Stimulated activated CD4-positive, alpha-beta T cell treated with anti-CD3 and anti-CD28 coated beads, Interleukin-12 subunit alpha, Interleukin-12 subunit beta, amount 100 ng/mL, for 48 hours (primary cell): ENCODE measurements at places on chromosomes 3 and 15.

DNA sequence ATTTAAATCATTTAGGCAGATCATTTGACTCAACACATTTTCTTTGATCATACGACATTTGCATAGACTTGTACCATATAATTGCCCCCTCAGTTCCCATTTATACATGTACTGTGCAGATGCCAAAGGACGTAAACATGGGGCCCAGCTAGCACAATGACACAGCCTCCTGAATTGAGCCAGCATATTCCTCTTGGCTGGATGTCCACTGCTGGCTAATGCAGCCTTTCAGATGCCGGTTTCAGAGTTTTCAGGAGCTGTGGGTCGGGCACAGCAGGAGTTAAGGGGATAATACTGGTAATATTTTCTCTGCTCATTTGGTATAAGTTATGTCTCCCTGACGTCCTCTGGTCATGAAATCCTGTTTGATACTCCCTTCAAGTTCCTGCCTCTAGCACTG, 39.4 kb downstream of the KAT2B start:
- DNase-seq = no peak

- no peak for DNase-seq
These were observed 69.4 kb upstream of the PLXNA1 start for GRCh38 chr3:126913524-126913923.

- DNase-seq = no peak
These were observed 30.6 kb downstream of the SLC49A4 start for GRCh38 chr3:122825460-122825859.

DNA sequence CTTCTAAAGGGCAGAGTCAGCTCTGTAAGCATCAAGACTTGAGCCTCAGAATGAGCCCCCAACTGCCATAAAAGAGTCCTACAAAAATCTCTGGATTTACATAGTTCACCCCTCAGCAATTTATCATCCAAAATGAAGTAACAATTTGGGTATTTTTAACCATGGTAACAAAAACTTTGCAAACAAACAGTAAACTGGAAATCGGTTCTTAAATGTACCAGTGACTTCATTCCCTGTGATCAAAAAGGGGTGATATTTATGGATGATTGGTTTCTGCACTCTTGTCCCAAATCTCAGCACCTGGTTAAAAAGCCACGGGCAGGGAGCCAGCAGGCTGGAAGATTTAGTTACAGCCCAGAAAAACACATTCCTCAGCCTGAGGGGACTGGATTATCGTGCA, 73.6 kb downstream of the TFG start:
- DNase-seq = no peak

DNA sequence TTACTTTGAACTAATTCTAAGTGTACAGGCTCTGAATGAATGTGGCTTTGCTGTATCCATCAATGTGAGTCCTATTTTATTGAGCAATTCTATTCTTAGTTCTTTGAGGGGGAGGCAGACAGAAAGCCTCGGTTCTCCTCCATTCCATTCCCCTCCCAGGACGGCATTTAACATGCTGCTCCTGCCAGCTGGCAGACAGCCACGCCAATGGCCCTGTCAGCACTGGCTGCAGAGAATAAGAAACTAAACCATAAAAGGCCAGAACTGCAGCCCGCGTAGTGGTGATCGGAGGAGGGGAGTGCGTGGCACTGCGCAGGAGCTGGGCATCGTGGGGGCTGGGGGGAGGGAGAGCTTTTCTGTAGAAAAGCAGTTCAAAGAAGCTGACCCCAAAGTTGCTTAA, 76.0 kb upstream of the HACD2 start:
- DNase-seq = no peak
